ENCODE measurements at places on chromosomes 6 and 20.

DNA sequence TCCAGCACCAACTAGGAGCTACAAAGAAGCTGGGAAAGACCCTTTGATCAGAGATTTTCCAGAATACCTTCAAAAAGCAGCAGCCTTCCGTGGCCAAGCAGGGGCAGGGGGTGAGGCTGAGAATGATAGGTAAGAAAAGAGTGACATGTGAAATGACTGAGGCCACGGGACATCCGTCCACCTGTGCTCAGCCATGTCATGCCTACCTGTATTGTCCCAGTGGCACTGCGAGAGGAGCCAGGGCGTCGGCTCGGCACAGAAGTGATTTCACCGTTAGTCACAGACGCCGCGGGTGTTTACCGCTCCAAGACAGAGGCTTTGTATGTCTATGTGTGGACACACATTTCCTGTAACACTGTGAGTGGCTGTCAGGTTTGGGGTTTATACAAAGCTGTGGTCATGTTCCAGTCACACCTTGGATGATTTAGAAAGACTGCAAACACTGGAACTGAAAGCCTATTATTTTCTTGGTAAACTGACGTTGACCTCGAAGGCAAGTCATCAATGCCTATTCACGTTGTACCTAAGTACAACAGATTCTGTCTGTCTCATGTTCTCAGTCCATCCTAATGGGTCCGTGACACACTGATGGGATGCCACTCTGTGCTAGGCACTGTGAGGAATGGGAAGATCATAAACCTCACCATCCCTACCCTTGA lies 32.1 kb upstream of the JAG1 start:
- DNase-seq: no peak

DNA sequence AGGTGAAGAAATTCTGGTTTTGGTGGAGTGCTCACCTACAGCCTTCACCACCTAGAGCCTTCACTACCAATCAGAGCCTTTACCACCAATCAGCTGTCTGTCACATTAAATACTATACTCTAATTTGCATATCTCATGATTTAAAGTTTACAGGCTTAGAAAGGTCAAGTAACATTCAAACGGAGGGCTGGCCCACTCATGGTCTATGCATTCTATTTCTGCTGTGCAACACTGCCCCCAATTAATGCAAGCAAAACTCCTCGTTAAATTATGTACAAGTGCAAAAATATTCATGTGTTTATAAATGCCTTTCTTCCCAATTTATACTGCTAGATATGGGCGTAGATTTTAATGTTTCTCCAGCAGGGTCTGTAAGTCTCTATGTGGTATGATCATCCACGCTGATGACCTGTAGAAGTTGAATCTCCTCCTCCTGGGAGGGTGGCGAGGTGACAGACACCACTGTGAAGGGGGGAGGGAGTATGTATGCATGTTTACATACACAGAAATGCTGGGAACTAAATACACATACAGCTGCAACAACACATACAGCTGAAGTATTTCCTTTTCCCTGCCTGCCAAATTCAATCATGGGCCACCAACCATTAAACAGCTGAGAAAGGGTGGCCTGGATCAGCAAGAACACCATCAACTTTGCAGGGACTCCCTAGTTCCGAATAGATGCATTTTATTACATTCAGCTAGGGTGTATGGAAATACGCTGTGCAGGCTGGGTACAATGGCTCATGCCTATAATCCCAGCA lies 13.1 kb downstream of the RRAGD start:
- no peak for DNase-seq

DNA sequence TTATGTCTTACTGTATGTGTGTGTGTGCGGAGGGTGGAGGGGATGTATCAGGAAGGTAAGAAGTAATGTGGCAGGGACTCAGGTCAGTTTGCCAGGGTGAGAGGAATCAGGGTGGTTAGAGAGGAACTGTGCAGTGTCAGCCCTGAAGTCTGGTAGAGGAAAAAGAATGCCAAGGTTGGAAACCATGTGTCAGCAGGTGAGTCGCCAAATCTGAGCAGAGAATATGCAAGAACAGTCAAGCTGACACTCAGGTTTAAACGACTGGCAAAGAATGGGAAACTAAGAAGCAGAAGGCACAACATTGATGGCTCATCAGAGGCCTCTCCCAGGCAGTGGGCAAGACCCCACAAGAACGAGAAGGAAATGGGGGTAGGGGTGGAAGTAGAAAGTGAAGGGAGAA lies 107.5 kb upstream of the TBX18 start:
- no peak for DNase-seq

- no peak for DNase-seq
These were observed 32.9 kb upstream of the BACH2 start for GRCh38 chr6:90329386-90330077.

GRCh38 chr20:22768266-22769178 lies 184.2 kb upstream of the FOXA2 start:
- DNase-seq: no peak

- DNase-seq: no peak
These were observed 142.5 kb downstream of the KLHL32 start for GRCh38 chr6:97067045-97067444.

GRCh38 chr20:1651268-1652058 lies 6.1 kb downstream of the SIRPG start:
- no peak for DNase-seq

- no peak for DNase-seq
These were observed 81.4 kb downstream of the LIN28B start for GRCh38 chr6:105038259-105038658.

GRCh38 chr6:57163956-57164355 lies 8.2 kb upstream of the BAG2 start:
- no peak for DNase-seq

GRCh38 chr20:62860391-62860923 lies 1.2 kb downstream of the TCFL5 start:
- DNase-seq: no peak

DNA sequence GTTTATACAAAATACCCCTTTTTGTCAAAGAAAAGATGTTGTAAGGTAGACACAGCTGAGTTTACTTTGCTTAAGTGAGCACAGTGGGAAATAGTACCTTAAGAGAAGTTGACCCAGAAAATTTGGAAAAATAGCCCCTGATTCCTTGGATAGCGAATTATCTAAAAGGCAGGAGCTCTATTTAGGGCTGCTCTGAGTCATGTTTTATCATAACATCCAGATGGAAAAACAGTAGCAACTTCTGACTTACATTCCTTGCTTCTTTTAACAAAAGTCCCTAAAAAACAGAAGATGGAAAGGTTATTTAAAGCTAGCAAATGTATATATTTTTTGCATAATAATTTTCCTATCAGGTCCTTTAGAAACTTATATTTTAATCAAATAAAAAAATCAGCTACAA lies 59.0 kb downstream of the THEMIS start:
- no peak for DNase-seq

DNA sequence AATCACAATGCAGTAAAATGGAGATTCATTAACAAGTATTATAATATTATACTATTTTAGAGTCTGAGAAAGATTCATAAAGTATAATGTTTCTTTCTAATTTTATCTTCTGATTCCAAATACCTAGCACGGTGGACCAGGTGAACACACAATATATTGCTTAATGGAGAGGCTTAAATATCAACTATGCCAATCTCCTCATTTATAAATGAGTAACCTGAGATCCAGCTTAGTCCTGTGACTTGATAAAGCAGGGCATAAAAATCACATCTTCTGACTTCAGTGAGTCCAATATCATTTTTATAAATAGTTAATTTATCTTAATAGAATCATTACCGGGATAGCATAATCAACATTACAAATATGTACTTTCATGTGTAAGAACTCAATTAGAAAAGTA lies 144.4 kb upstream of the GJE1 start:
- DNase-seq: no peak

GRCh38 chr6:42255050-42255449 lies 37.4 kb upstream of the MRPS10 start:
- DNase-seq: no peak

GRCh38 chr6:39911513-39912125 lies 22.6 kb downstream of the MOCS1 start:
- no peak for DNase-seq

DNA sequence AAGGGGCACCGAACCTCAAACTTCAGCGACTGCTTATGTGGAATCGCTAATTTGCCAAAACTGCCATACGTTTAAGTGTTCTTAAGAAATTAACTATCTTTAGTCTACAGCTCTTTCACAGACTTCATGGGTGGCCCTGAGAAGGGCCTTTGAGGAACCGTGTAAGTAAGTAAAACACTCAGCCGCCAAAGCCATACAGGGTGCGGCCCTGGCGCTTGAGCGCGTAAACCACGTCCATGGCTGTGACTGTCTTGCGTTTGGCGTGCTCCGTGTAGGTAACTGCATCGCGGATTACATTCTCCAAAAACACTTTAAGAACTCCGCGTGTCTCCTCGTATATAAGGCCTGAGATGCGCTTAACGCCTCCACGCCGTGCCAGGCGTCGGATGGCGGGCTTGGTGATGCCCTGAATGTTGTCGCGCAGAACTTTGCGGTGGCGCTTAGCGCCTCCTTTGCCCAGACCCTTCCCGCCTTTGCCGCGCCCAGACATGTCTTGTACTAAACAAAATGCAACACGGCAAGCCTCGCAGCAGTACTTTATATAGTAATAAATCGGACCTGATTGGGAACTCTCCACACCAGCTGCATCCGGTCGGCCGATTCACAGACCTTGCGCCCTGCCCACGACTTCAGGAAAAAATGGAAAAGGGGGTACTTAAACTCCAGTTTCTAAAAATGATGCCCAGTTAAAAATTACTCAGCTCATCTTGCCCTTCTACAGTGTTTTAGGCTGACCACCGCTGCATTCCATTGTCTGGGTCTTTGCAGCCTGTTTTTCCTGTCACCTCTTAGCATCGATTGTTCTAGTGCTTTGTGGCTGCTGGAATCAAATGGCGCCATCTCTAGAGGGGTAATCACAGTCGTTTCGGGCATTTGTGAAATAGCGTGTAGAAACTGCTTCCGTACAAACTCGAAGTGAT lies 38.9 kb downstream of the OR2B2 start:
- peak; percentile 69 for DNase-seq

GRCh38 chr6:50187351-50187921 lies 137.7 kb upstream of the DEFB112 start:
- no peak for DNase-seq

GRCh38 chr20:61662968-61663331 lies 402.7 kb downstream of the TAF4 start:
- DNase-seq: no peak

GRCh38 chr20:50594231-50594590 lies 84.0 kb downstream of the PTPN1 start:
- no peak for DNase-seq

DNA sequence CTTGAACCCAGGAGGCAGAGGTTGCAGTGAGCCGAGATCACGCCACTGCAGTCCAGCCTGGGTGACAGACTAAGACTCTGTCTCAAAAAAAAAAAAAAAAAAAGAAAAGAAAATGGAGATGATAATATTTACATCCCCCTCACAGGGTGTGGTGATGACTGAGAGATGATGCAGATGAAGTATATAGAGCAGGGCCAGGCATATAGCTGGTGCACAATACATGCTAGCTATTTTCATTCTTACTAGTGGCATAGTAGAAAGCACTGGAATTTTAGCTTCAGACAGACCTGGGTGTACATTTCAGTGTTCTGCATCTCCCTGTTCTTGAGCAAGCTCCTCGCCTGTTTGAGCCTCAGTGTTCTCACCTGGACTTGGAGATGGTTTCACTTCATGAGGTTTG lies 36.9 kb downstream of the CEBPB start:
- DNase-seq: no peak
